ENCODE measurements at places on chromosomes 5 and 9. TPM values are rescaled to one million over a fixed set of nuclear protein-coding genes. Genes with fewer than 3 reads are reported as not detected.

The SHLD3 gene
- total RNA-seq = 1.9 TPM

The SH3TC2 gene
- total RNA-seq = 0.34 TPM

The NINJ1 gene
- total RNA-seq = 22.5 TPM

The MCTP1 gene
- total RNA-seq = 4.4 TPM

The RALGDS gene
- 20.2 TPM for total RNA-seq

The PROB1 gene
- total RNA-seq = 0.26 TPM

The DNAJB5 gene
- total RNA-seq = 8.0 TPM

The PTPA gene
- 114 TPM for total RNA-seq

The LOX gene
- 20.0 TPM for total RNA-seq

The SEMA4D gene
- 0.09 TPM for total RNA-seq

The FAM81B gene
- total RNA-seq = not detected

The PCDHB7 gene
- total RNA-seq = 0.32 TPM

The ABL1 gene
- total RNA-seq = 58.5 TPM

The PCDHB9 gene
- 0.16 TPM for total RNA-seq
